ENCODE measurements at places on chromosomes 5 and 9. TPM values are rescaled to one million over a fixed set of nuclear protein-coding genes. Genes with fewer than 3 reads are reported as not detected.

DNA sequence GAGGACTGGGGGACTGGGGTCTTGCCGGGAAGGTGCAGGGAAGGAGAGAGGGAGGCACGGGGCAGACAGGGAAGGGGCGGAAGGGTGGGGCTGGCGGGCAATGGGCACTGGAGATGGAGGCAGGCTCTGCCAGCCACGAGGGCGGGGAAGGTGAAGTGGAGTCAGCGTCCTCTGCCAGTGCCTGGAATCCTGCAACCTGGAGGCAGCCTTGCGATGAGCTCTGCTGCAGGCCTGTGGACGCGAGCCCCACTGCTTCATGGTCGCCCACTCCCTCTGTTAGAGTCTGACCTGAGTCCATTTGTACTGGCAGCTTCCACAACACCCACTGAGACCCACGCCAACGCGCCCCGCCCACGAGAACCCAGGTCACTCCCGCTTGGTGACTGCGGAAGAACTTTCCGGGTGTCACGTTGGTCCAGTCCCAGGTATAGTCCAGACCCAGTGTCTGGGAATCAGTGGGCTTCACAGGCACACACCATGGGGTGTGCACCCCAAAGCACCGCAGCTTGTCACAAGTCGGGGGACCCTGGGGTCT lies 106.4 kb upstream of the PPP1R26 start:
- DNase-seq, result no peak

The LAMC3 gene
- total RNA-seq, result 5.0 TPM

DNA sequence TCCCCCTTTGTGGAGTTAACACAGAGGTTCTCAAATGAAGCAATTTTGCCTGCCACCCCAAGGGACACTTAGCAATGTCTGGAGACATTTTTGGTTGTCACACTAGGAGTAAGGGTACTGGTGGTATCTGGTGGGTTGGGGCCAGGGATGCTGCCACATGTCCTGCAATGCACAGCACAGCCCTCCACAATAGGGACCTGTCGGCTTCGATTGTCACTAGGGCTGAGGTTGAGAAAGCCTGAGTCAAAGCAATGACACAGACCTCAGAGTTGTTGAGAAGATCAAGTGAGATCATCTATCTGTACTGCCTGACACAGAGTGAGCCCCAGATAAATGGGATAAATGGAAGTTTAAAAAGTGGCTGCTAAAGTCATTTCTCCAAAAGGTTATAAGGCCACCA lies 249.2 kb upstream of the KLF4 start:
- no peak for DNase-seq

- DNase-seq, result no peak
These were observed 205.3 kb downstream of the SLCO4C1 start for GRCh38 chr5:102090770-102091169.

GRCh38 chr9:99264070-99264680 lies 42.1 kb downstream of the SEC61B start:
- no peak for DNase-seq

The ZDHHC11 gene
- 81.5 TPM for total RNA-seq

DNA sequence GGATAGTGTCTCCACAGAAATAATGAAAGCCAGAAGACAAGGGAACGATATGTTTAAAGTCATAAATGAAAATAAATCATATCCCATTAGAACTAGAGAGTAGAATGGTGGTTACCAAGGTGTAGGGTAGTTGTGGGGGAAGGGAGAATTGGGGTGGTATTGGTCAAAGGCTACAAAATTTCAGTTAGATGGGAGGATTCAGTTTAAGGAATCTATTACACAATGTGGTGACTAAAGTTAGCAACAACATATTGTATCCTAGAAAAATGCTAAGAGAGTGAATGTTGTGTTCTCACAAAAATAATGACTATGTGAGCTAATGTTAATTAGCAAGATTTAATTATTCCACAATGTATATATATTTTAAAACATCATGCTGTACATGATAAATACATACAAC lies 27.8 kb upstream of the LARP1 start:
- no peak for DNase-seq

The PDLIM4 gene
- total RNA-seq, result 128 TPM

- no peak for DNase-seq
These were observed 41.8 kb downstream of the FBXO10 start for GRCh38 chr9:37534412-37534811.

The KIF12 gene
- 2.8 TPM for total RNA-seq

The TRIP13 gene
- total RNA-seq, result 3.7 TPM

- no peak for DNase-seq
These were observed 50.3 kb downstream of the CPLANE1 start for GRCh38 chr5:37198842-37199241.

DNA sequence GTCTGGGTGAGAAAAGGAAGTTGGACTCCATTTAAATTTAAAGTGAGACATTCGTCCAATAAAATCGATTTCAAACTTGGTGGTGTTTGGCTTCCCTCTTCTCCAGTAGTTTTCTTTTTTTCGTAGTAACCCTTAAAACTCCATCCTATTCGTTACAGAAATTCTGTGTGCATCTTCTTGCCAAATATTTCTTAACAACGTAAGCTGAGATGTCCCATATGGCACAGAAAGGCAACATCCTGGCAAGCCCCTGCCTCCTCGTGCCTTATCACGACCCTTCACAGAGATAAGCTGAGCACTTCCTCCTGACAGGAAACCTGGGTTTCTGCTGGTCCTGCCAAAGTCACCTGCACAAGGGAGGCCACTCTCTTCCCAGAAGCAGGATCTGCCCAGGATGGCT lies 11.8 kb upstream of the ADAMTS2 start:
- DNase-seq, result no peak

- no peak for DNase-seq
These were observed 60.4 kb downstream of the DEPDC1B start for GRCh38 chr5:60639544-60639943.

DNA sequence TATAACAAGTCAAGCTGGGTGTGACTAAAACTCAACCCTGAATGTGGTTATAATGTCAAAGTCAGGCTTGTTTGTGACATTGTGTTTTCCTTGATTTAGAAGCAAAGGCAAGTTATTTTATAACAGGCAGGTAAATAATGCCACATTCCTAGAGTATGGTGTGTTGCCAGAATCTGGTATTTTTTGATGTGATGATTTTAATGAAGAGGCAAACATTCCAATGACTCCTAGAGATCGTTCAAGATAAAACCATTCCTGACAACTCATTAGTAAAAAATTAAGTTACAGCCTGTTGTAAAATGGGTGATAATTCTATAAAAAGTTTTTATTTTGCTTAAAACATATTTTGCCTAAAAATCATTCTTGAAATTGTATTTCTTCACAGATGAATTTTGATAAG lies 60.0 kb downstream of the RAB14 start:
- DNase-seq, result no peak

DNA sequence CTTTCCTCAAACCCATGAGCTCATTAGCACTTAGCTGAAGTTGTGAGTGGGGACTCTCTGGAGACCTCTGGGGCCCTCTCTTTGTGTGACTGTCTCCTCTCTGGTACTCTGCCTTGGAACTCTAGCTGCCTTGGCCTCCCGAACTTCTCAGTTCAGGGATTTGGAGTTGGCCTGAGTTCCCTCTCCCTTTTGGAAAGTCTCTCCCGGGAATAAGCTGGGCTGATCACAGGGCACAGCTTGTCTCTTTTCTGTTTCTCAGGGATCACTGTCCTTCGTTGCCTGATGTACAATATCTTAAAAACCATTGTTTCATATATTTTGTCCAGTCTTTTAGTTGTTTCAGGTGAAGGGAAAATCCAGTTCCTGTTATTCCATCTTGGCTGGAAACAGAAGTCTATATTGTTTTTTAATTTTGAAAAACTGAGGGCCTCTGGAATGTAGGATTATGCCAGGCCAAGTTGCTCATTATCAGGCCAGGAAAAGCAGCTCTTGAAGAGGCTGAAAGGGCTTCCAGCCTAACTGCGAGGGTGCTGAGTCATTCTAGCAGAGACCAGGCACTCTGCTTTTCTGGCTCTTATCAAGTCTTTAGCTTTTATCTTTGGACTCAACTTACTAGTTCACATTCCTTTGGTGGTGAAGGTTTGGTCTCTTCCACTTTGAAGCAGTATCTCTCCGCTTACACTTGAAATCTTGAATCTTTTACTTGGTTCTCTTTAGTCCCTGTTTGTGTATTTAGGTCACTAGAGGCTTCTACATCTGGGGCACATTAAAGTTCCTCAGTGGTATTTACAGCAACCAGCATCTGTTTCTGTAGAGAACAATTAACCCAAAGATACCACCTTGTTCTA lies 8.4 kb upstream of the RGS3 start:
- DNase-seq, result no peak

DNA sequence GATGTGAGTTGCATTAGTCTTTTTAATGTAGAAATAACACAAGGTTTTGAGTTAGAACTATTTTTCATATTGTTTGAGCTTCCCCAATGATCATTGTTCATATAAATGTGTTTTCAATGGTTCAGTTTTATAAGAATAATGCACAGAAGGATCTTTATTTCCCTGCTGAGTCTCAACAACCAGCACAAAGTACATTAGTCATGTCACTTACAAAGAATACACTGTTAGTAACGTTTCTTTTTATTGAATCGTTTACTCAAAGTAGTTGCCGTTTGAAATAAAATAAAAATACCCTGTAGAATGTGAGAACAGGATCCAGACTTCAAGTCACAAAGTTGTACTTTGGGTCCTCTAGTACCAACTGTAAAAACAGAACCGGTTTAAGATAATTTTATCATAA lies 41.5 kb downstream of the ERCC8 start:
- DNase-seq, result no peak

- no peak for DNase-seq
These were observed 59.5 kb upstream of the TMEM215 start for GRCh38 chr9:32723789-32724325.

The PCDHA1 gene
- total RNA-seq, result not detected

The CENPH gene
- 6.5 TPM for total RNA-seq

The KIAA0825 gene
- total RNA-seq, result 5.8 TPM

- DNase-seq, result peak; percentile 59
These were observed 167.7 kb downstream of the RGS3 start for GRCh38 chr9:113631137-113631765.

The DMRT2 gene
- total RNA-seq, result 0.60 TPM

- DNase-seq, result no peak
These were observed 190.6 kb upstream of the C9orf72 start for GRCh38 chr9:27763831-27764230.

The CENPP gene
- total RNA-seq, result 16.6 TPM

The TEX48 gene
- not detected for total RNA-seq

DNA sequence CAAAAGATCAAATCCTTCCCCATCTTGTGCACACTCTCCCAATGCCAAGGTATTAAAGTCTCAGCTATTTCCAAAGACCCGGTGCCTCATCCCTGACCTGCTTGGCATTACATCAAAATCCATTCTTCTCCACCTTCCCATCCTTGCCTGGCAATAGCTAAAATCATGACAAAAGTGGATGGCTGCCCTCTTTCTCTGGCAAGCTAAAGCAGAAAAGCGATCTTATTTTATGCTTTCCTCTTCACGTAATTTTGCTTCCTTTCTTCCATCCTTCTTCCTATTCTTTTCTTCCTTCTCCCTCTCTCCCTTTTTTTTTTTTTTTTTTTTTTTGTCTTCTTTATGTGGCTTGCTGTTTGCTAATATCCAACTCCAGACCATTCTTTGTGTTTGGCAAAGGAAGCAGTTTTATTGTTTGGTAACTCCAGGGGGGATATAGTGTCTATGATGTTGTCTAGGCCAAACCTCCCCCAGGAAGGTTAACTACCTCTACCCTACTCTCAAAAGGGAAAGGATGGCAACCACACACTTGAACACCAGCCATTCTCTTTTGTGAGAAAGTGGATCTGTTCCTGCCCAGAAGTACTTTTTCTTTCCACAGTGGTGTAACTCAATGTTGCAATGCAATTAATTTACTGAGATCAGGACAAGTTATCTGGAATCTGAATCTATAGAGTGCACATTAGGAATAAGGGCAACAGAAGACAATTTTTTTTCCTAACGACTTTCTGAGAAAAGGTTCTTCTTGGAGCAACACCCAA lies 120.9 kb upstream of the TMEM161B start:
- no peak for DNase-seq

DNA sequence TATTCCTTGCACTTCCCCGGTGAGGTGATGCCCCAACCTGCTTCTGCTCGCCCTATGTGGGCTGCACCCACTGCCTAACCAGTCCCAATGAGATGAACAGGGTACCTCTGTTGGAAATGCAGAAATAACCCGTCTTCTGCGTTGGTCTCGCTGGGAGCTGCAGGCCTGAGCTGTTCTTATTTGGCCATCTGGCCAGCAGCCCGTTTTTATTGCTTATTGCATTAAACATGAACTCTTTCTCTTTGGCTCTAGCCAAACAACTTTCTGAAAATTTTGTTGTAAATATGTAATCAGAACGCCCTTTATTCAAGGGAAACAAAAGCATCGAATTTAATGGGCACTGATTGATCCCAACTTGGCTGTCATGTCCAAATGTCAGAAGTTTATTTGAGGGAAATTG lies 124.7 kb upstream of the FTMT start:
- no peak for DNase-seq

DNA sequence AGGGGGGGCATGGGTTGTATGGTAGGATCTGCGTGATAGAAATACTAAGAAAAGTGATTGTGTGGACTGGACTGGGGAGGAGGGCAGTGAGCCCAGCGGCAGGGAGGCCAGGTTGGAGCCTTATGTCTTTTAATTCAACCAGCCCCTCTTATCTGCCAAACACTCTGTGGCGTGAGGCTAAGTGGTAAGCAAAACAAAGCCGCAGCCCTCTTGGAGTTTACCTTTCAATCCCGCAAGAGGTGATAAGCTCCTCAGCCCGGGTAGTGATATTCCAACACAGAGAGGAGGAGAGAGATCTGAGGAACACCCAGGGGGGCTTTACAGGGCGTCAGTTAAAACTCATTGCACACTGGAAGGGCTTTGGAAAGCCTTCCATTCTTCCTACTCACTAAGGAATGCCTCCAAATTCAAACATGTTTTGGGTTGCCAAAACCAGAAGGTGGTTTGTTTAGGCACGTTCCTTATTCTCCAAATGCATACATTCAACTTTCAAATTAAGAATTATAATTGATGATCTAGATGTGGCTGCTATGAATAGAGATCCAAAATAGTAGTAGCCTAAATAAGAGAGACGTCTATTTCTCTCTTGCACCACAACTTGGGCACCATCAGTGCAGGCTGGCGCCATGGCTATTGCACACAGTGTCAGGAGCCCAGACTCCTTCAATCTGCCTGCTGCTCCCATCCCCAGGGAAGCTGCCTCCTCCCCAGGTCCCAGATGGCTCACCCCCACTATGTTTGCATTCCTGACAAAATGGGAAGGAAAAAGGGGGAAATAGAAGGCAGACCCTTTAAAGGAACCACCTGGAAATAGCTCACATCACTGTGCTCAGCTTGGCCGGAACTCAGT lies 75.1 kb upstream of the FSTL4 start:
- no peak for DNase-seq

GRCh38 chr5:33938881-33939280 lies 2.7 kb downstream of the RXFP3 start:
- DNase-seq, result no peak

- DNase-seq, result no peak
These were observed 1.7 kb upstream of the KLHL3 start for GRCh38 chr5:137737349-137738131.

GRCh38 chr9:136174779-136175615 lies 29.9 kb downstream of the LHX3 start:
- DNase-seq, result no peak

The ARL14EPL gene
- not detected for total RNA-seq

DNA sequence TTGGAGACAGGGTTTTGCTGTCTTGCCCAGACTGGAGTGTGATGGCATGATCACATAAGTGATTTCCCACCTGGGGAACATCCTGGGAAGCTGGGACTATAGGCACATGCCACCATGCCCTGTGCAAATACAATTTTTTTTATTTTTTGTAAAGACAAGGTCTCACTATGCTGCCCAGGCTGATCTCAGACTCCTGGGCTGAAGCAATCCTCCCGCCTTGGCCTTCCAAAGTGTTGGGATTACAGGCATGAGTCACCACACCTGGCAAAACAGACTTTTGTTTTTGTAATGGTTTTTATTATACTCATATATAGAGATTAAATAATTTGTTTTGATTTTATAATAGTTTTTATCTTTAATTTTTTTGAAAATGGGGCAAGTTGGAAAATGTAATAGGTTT lies 14.7 kb downstream of the DNAJC25 start:
- DNase-seq, result no peak
